Hypothalamus (tissue), 51 donors: ENCODE measurements at places on chromosomes 4 and X.

DNA sequence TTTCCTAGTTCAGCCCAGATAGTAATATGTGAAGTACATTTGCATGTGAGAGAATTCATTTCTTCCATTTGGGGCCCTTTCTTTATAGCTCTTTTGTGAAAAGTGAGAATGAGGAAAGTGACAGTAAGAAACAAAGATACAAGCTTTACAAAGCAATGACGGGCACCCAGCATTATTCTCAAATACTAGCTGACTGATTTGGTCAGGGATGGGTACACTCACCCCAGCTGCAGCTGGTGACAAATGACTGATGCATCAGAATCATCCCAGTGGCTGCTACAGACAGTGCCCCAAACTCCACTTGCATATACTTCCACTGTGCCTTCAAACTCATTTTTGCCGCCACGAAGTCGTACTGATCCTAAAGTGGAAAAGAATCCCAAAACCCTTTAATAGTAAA, 14.8 kb downstream of the PRSS12 start:
- DNase-seq, result no peak

DNA sequence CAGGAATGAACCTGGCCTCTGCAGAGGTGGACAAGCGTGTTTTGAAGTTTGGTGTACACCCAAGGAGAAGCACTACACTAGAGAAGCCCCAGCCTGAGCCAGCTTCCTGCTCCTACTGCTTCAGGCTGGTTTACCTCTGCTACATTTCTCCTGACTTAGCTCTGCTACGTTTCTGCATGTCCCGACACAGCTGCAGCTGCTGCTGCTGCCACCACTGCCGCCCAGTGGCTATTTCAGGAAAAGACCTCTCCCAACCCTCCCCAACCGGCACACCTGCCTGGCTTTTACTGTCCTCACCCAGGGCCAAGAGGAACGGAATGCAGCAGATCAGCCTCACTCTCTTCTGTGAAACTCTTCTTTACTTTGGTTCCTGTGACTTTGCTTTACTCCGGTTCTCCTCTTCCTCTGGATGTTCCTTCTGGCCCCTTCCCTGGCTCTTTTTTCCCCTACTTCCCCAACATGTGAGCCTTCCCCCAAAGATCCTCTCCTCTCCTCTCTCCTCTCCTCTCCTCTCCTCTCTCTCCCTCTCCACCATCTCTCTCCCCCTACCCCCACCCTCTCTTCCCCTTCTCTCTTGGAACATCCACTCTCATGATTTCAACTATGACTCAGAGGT, 3.1 kb upstream of the P2RY4 start:
- no peak for DNase-seq

DNA sequence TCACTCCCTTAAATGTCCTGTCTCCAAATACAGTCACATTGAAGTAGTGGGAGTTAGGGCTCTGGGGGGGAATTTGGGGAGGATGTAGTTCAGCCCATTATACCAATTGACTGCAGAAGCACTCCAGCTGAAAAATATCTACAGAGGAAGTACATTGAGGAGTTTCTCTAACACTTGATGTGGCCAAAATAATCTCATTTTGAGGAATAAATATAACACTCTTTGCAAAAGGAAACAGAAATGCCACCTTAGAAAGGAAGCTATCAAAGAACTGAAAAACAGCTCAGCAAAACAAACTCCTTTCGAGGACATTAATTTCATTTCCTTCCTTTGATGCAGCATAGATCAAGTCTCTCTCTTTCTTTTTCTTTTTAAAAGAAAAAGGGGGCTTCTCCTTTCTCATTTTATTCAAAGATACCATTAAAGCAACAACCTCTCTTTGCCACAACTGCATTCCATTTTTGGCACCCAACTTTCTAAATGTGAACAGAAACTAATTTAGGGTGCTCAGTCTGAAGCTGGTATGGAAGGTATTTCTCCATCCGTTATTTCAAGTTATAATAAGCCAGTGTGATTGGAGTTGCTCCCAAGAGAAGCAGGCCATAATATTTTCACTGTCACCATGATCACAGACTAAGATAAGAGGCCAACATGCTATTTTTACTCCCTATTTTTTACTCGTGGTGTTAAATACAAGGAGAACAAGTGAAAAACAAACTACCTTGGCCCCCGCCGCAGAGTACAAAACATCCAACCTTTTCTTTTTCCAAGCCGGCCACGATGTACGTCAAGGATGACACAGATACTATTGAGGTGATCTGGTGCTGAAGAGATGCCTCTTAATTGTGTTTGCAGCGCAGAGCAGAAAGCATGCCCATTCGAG, 230.4 kb upstream of the GATB start:
- DNase-seq, result no peak

DNA sequence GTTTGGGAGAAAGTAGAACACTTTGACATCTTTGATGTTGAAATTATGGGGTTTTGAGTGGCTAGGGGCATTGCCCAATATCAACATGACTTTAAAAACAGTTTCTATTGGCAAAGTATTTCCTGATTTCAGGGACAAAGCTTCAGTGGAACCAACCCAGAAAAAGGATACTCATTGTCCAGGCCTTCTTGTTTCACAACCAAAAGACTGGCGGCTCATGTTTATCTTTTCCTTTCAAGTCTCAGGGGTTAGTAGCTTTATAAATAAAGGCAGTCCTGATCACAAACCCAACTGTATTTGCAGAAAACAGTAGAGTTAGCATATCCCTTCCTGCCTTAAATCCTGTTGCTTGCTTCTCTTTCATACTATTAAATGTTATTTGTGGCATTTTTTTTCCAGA, 119.1 kb downstream of the SLITRK2 start:
- DNase-seq, result no peak

GRCh38 chrX:5458300-5458842, 770.3 kb downstream of the NLGN4X start:
- no peak for DNase-seq

DNA sequence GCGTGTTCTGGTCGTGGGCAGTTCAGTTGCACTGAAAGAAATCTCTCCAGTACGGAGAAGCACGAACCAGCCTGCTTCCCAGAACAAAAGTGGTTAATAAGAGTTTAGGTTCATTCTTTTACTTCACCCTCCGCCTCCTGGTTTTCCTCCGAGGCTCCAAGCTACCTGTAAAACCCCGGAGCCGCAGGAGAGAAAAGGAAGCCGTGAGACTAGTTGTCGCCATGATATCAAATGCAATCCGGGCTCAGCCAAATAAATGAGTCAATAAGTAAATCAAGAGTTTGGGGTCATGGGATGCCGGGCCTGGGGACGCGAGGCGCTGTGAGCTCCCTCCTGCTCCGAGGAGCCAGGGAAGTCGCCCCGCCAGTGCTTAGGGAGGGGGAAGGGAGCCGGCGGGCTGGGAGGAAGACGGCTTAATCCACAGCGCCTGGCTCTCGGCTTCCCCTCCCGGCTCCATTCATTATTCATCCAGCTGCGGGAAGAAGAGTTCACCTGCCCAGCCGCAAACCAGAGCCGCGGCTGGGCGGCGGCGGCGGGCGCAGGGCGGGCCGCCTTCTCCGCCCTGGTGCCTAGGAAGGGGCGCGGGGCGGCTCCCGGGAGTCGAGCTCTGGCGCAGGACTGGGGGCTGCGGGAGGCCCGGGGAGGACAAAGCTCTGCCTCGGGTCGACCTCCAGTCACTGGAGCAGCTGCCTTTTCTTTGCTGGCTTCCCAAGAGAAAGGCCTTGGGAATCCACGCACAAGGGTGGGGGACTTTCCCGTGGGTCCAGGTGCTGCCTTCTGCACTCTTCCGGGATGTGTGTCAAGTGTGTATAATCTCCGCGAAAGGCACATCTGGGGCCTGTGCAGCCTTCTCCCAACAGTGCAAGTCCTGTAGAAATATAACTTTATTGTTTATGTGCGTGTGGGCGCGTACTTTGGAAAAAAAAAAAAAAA, 1.7 kb downstream of the FRAS1 start:
- peak; percentile 14 for DNase-seq

GRCh38 chrX:154727871-154728270, 23.0 kb downstream of the GAB3 start:
- DNase-seq, result no peak

DNA sequence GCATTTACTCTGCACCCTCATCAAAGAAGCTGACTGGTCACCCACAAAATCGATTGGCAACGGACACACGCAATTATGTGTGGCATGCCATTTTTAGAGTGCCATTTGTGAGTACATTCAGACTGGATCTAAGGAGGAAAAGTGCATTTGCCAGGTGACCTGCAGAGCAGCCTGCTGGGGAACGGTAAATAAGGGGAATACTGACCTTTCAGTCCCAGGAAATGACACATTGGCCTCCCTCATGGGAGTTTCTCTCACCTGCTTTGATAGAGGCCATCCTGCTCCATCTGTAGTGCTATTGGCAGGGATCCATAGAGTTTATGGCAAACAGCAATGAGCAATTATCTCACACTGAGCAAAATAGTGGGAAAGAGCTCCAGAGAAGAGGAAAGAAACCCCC, 127.8 kb downstream of the DDX53 start:
- no peak for DNase-seq

DNA sequence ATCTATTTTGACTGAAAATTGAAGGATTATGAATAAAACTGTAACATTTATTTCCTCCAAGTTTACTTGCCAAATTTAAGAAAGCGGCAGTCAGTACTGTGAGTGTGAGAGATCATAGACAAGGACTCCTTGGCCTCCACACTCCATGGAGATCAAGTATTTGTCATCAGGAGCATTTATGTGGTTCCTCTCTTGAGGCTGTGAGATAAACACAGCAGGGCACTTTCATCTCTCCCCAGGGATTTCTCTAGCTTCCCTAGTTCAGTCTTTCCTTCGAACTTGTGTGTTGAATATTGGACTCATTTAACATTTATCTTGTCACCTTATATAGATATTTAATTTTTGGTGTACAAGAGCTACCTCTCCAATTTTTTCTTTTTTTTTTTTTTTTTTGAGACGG, 40.8 kb downstream of the PDE5A start:
- no peak for DNase-seq

- no peak for DNase-seq
Measured at GRCh38 chr4:128780688-128781087, 28.8 kb upstream of the JADE1 start.

DNA sequence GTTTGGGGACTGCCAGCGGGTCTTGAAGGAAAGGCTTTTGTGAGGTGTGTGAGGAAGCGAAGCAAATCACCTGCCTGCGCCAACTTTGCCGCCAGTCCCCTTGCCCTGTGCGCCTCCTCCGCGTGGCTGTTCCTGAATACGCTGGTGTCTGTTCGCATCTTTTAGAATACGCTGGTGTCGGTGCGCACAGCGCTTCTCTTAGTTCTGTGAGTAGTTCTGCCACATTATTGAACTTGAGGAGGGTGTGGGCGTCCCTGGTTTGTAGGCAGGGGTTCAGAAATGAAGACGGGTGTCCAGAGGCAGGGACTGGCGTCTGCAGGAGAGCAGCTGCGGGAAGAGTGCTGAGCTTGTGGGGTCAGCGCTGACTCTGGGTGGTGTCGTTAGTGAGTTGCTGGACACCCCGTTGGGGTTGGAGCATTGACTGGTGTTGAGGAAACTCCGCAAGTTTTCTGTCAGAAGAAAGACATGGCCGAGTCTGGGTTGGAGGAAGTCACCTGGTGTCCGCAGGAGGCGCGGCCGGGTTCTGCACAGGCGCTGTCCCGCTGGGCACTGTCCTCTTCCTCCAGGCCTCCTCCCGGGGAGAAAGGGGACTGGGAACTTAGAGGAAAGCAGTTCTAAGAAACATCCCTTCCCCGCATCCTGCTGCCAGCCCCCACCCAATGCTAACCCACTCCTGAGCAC, 930 bp downstream of the ZNF718 start:
- DNase-seq, result no peak

DNA sequence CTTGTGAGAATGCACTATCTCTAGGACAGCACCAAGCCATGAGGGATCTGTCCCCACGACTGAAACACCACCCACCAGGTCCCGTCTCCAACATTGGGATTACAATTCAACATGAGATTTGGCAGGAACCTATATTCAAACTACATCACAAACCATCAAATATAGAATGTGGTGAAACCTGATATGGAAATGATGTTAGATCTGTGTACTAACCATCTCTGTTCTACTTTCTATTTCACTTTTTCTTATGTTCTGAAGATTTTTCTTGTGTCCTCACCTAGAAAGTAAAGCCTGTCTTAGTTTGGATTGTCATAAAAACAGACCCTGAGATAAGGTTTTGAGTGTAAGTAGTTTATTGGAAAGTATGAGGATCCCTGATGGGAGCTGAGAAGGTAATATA, 37.8 kb upstream of the TACR3 start:
- DNase-seq, result no peak
